ENCODE measurements at places on chromosomes 5 and 9.

DNA sequence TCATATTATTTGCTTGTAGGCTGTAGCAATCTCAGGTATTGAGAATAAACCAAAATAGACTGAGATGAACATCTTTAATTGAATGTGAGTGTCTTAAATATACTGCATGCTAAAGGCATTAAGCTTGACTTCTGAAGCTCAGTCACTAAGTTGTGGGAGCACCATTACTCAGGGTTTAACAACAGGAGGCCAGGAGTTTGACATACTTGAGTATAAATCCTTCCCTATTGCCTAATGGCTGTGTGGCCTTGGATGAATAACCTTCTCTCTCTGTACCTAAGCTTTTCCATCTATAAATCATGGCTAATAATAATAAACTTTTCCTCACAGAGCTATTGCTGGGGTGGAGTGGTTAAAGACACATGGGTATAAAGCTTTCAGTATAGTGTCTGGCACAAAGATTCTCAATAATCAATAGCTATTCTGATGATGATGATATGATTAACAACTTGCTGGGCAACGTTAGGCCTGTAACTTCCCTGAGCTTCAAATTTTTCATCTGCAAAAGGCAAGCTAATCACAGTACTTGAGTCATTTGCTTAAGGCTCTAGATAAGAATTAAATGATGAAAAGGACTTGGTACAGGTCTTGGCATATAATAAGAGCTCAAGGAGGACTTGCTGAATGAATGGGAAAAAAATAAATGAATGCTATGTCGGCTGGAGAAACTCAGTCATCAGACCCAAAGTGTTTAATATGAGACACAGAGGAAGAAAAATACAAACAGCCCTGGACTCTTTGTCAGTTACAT lies 174.0 kb upstream of the IL12B start:
- no peak for DNase-seq

DNA sequence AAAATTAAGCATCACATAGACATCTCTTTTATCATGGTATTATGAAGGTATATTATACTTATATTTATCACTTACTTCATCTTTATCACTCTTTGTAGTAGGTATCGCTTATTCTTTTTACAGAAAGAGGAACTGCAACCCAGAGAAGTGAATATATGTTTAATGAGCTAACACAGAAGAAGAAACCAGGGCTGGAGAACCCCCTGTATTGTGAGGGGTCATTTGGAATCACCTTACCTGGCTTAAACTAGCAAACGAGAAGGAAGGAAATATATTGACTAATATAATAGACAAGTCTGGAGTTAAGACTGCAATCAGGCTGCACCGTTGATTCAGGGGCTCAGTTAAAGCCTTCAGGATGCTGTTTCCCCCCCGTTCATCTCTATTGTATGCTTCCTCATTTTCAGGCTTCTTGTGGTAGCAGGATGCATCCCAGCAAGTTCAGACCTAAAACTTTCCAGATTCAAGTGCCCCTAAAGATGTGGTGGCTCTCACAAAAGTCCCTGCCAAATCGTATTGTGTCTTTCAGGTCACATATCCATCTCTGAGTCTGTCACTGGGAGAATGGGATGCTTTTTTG lies 146.4 kb downstream of the GCNT1 start:
- no peak for DNase-seq

DNA sequence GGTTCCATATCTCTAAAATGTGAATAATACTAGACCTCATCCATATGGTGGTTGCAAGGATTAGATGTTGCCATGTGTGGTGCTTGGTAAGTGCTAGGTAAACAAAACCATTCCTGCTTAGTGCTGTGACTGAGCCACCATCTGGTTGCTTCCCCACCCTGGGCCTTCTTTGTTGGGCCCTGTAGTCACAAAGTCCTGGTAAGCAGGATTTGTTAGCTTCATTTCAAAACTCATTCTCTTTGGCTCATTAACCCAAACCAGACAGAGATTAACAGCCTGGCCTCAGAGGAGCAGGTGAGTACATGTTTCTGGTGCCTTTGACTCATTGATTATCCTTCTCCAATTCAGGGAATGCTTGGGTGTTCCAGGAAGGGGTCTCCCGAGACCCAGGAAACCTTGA lies 240.2 kb downstream of the ARHGAP26 start:
- no peak for DNase-seq

- no peak for DNase-seq
These were observed 33.1 kb downstream of the KDM4C start for GRCh38 chr9:6790866-6791265.

DNA sequence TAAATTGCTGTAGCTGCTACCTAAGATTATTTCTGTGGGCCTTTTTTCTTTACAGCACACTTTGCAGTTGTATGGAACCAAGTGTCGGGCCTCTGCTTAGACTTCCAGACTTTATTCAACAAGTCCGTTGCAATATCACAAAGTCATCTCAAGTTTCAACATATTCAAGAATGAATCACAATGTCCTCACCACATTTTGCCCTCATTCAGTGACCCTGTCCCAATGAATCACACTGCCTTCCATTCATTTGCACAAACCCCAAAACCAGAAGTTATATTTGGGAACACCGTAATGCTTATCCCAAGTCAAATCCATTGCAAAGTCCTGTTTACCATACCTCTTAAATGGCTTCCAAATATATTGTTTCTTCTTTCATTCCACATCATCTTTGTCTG lies 439.6 kb downstream of the CSNK1G3 start:
- DNase-seq: no peak

GRCh38 chr9:124359855-124360678 lies 55.2 kb downstream of the PSMB7 start:
- DNase-seq: no peak

- no peak for DNase-seq
These were observed 156.1 kb downstream of the SNX18 start for GRCh38 chr5:54673523-54674225.

- DNase-seq: no peak
These were observed 47.2 kb downstream of the ZCCHC7 start for GRCh38 chr9:37167456-37168047.

- no peak for DNase-seq
These were observed 294.1 kb downstream of the ARHGAP26 start for GRCh38 chr5:143064218-143064641.

DNA sequence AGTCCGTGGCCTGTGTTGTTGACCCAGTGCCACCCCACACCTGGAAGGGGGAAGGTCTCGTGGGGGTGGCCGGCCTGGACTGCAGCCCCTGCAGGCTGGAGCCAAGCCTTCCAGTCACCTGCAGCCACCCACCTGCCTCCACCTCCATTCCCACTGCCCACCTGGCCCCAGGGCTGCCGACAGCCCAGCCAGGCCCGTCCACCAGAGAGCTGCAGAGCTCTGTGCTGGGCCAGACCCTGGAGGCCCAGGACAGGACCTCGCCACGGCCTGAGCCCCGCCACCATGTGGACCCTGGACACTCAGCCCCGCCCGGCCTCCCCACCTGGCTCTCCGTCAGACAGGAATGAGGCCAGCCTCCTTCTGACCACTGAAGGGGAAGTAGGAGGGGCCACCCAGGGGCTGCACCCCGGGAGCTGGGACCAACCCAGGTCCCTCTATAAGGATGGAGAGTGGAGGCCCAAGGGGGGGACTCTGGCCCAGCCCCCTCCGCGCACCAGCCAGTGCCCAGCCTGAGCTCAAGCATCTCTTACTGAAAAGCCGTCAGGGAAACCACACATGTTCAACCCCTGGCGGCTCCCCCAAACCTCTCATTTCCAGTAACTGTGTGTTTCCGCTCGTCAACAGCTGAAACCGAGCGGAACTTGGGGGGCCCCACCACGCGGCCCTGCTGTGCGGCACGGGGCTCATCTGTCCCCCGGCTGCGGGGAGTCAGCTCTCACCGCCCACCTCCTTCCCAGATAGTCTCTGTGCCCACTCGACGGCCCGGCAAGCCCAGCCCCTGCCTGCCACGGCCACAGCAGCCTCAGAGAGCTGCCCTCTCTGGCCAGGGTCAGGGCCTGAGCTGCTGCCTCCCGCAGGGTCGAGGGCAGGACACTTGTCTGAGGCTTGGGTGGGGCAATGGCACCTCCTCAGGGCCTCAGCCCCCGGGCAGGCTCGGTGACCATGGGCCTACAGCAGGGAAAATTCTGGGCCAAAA lies 12.8 kb downstream of the NOTCH1 start:
- no peak for DNase-seq

DNA sequence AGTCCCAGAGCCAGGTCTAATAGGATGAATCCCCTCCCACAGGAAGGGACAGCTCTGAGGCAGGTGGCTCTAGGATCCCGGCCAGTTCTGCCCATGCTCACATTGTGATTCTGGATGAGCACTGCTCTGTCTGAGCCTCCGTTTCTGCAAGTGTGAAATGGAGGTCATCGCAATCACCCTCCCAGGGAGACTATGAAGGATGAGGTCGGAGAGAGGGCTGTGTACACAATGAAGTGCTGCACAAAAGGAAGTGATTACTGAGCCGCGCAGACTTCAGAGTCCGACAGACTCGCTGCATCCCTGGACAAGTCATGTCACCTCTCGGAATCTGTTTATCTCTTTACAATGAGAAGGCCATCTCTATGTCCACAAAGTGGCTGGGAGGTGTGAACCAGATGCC lies 21.7 kb downstream of the LHX6 start:
- no peak for DNase-seq

DNA sequence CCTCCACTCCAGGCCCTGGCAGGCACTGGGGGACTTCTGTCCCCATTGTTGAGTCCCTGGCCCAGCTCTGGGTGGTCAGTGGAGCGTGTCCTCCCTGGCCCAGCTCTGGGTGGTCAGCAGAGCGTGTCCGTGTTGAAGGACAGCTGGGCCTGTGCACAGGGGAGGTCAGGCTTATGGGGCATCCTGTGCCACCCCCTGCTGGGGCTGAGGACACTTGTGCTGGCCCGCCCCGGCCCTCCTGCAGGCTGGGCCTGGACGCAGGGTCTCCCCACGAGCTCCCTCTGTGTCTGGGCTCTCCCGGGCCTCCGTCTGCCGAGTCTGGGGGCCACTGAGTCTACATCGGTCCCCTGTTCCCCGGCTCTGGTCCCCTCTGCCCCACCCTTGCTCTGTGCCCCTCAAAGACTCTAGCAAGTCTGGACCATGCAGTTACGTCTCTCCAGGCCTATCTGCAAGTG lies 11.5 kb upstream of the CLIC3 start:
- no peak for DNase-seq

DNA sequence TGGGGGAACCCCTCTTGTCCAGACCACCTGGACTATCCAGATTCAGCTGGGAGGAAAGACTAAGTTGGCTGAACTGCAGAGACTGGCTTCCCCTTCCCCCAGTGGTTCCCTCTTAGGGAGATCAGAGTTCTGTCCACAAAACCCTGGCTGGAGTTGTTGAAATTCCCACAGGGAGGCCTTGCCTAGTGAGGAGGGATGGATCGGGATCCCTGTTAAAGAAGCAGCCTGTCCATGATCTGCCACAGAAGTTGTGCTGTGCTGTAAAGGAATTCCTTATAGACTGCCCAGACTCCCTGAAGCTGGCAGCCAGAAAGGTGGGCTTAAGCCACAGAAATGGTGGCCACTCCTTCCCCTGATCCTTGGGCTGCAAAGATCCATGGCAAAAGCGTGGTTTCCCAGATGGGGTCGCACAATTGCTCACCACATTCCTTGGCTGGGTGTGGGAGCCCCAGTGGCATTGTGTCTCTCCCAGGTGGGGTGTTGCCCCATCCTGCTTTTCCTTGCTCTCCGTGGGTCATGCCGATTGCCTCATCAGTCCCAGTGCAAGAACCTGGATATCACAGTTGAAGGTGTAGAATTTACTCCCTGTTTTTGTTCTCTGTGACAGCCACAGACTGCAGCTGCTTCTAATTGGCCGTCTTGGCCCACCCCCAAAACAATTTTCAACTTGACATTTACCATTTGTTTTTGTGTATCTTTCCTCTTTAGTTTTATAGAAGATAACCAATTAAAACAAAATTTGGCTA lies 342.4 kb downstream of the FGF10 start:
- DNase-seq: no peak

GRCh38 chr5:66080664-66081063 lies 63.4 kb upstream of the SREK1 start:
- no peak for DNase-seq

- DNase-seq: no peak
These were observed 183.5 kb upstream of the ACO1 start for GRCh38 chr9:32200896-32201295.

- no peak for DNase-seq
These were observed 186.1 kb downstream of the SNCAIP start for GRCh38 chr5:122498163-122498562.

DNA sequence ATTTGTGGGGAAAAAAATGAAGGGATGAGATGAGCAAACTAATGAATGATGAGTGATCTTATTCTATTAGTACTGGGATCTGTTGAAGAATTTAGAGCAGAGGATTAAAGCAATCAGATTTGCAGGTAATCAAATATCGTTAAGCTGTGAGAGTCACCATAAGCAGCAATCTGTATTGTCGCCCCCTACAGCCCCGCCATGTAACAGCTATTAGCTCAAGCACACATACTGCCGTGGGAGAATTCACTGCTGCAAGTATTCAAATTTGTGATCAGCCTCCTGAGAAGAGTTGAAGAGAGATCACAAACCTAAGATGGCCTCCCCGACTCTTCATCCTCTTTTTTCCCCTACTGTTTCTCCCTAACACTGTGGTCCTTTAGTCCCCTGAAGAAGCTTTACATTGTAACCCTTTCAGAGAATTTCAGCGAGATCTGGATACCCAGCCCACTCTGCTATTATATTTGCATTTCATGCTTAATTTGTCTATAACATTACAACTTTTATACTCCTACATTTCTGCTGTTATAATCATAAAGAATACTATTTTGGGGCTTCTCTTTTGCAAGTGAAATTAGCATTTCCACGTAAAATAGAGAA lies 28.5 kb upstream of the PHF24 start:
- no peak for DNase-seq

- no peak for DNase-seq
These were observed 34.2 kb upstream of the IL7R start for GRCh38 chr5:35822511-35822910.

GRCh38 chr5:78041805-78042204 lies 252.7 kb downstream of the AP3B1 start:
- DNase-seq: no peak

DNA sequence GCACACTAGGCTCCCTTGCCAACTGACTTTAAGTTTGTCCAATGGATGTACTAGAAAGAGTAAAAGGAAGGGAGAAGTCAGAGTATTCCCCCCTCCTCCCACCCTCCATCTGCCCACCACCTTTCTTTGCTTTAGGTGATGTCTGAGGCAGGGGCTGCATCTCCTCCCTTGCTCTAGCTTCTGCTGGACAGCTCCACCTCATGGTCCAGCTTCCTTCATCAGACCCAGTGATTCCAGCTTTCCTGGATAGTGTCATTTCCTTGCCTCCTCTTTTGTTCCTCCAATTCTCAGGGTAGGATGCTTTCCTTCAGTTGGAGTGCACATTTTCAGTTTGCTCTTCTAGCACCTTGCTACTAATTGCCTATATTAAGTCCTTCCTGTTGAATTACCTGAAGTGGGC lies 67.4 kb downstream of the RAD23B start:
- no peak for DNase-seq

All from activated CD8-positive, alpha-beta memory T cell treated with anti-CD3 and anti-CD28 coated beads for 1 hour (primary cell).